Thoracic aorta (tissue), 2 donors: ENCODE measurements at places on chromosomes 13 and 19. TPM values are rescaled to one million over a fixed set of nuclear protein-coding genes. Genes with fewer than 3 reads are reported as not detected.

DNA sequence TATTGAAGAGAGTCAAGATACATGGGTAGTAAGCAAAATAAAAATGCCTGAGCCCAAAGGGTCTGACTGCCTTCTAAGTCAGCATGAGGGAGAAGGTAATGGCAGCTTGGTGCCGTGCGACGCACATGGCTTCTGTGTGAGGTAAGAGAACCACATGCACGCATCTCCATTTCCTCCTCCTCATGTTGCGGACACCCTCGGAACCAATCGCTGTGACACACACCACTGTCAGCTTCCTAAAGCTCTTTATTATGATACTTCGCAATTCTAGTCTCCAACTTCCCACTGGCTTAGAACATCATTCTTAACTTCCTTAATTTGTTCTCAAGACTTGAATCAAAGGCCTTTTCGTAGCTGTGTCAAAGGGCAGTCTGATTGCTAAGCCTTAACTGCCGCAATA is 170.1 kb downstream of the OXGR1 start:
- DNase-seq: no peak

The TEX101 gene
- not detected for total RNA-seq

The IPO5 gene
- 110 TPM for total RNA-seq

DNA sequence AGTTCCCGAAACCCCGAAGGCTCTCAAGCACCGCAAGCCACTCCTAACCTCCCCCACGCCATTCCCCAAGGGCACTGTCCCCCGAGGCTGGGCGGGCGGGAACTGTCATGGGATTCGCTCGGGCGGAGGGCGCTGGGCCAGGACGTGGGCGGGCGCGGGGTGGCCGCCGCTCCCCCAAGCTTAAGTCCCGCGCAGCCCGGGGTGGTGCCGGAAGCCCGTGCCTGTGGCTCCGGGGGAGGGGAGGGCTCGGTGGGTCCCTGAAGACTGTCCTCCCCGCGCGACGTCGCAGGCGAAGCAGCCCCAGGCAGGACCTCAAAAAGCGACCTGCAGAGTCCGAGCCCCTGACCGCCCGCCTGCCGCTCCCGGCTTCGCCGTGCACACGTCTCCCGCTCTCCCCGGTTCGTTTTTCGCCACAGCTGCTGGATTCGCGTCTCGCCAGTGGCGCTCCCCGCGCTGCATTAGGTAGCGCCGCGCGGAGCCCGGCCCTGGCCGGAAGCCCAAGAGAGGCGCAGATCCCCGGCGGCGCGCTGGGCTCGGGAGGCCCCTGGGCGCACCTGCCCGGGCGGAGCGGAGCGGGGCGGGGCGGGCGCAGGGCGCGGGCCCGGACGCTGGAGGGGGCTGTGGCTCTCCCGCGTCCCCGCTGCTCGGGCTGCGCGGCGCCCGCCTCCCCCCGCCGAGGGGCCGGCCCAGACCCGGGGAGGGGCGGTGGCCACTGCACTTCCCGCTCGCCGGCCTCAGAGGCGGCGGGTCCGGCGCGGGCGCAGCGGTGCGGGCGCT is at the start of gene FARP1:
TSS of gene FARP1 (plus strand) at position 715 of the 777 bp plus-strand sequence. CDS start 70,149 bp downstream, outside the sequence.
- no peak for DNase-seq

DNA sequence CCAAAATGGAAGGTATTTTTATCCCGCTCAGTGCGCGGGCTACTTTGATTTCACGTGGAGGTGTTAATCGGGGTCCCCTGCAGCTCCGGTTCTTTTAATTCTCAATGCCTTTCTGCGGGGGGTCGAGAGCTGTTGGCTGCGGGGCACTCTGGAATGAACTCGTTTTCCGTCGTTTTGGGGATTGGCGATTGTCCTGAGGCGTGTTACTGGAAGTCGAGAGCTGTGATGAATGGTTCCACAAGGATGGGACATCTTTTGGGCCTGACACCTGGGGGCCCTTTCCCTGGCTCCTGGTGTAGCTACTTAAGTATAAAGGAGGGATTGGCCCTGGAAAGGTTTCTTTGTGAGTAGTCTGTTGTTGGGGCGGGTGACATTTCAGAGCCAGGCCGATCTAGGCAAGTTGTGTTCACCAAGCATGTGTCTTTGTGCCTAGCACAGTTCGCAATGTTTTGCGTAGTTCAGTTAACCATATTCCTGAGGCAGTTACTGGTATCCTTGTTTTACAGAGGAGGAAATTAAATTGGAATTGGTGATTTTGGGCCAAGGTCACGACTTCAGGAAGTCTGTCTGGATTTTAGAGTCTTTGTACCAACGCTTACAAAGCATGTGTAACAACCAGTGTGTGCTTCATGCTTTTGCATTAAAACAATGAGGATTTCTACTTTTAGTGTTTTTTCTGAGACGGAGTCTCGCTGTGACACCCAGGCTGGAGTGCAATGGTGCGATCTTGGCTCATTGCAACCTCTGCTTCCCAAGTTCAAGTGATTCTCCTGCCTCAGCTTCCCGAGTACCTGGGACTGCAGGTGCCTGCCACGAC is 846 bp downstream of the RPL13A start:
- DNase-seq: no peak

GRCh38 chr19:2221918-2222317 is 14.2 kb downstream of the PLEKHJ1 start:
- DNase-seq: no peak

The HCN2 gene
- total RNA-seq: not detected

GRCh38 chr13:102309110-102309509 is 92.7 kb downstream of the FGF14 start:
- no peak for DNase-seq
